ENCODE measurements at places on chromosomes 6 and 20. TPM values are rescaled to one million over a fixed set of nuclear protein-coding genes. Genes with fewer than 3 reads are reported as not detected.

FAM83C gene
- total RNA-seq = not detected

FAXC gene
- total RNA-seq = under 0.01 TPM

ZSCAN23 gene
- total RNA-seq = 1.5 TPM

APMAP gene
- 60.8 TPM for total RNA-seq

SMIM26 gene
- 102 TPM for total RNA-seq

FRS3 gene
- total RNA-seq = 0.94 TPM

BEND3 gene
- 1.5 TPM for total RNA-seq

SLC29A1 gene
- total RNA-seq = 9.5 TPM

PSMB8 gene
- total RNA-seq = 44.7 TPM

E2F1 gene
- 1.3 TPM for total RNA-seq

Data from cardiac ventricle fibroblast (primary cell).